SK-N-SH treated with all-trans-retinoic acid at 6 μM for 48 hours (cell line): ENCODE measurements at places on chromosomes 5 and 9.

DNA sequence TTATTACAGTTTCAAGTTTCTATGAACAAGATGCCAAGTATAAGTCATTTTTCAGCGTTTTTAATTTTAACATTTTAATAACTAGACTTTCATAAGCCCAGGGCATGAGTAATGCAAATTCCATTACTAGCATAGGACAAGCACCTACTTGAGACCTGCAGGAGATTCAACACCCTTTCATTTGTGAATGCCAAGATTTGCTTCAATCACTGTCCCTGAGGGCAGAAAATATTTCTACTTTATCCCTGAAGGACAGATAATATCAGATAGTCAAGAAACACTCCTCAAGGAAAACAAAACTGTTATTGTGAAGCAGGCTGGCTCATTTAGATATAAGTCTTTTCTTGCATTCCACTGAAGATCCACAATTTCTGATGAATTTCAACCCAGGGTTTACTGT lies 27.7 kb upstream of the ZNF622 start:
- ATAC-seq = no peak

- no peak for ATAC-seq
Observed at GRCh38 chr9:85630676-85631075, 111.1 kb downstream of the AGTPBP1 start.

- ATAC-seq = peak; percentile 72
Observed at GRCh38 chr5:34627794-34628193, 28.3 kb upstream of the RAI14 start.

DNA sequence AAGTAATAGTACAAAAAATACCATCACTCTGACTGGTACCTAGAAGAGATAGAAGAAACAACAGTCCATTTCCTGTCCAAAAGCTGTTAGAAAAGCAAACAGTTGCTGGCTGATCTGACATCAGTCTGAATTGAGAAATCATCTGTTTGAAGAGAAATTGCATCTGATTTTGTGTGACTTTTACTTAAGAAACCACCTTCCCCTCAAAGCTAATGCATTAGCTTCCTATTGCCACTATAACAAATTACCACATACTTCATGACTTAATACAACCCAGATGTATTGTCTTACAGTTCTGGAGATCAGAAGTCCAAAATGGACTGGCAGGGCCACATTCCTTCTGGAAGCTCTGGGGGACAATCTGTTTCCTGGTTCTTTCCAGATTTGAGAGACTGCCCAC lies 385.9 kb upstream of the TLE4 start:
- no peak for ATAC-seq

DNA sequence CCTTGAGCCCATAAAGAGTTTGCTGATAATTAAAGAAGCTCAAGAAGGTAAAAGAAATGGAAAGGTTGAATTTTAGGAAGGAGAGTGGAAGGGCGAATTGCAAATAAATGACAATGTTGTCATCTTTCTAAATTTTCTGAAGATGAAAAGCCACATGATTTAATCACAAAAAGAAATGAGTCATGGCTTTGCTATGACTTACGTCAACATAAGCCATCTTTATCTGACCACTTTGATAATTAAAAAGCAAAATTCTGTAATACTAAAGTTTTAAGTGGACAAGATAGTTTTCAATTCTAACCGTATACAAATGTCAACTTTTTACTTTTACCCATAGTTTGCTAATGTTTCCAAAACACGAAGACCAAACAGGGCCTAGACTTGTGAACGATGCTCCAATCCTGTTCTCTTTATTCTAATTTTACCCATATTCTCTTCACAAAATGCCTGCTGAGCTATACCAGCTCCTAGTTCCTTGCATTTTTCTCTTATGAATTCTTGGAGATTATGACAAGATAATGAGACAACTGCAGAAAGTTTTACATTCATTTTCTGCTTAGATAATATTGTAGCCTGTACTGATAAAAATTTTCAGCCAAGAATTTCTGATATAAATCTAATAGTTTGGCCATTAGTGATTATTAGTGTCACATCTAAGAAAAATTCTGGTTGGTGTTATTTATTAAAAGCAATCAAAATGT lies 21.8 kb upstream of the PRUNE2 start:
- ATAC-seq = peak; percentile 62

DNA sequence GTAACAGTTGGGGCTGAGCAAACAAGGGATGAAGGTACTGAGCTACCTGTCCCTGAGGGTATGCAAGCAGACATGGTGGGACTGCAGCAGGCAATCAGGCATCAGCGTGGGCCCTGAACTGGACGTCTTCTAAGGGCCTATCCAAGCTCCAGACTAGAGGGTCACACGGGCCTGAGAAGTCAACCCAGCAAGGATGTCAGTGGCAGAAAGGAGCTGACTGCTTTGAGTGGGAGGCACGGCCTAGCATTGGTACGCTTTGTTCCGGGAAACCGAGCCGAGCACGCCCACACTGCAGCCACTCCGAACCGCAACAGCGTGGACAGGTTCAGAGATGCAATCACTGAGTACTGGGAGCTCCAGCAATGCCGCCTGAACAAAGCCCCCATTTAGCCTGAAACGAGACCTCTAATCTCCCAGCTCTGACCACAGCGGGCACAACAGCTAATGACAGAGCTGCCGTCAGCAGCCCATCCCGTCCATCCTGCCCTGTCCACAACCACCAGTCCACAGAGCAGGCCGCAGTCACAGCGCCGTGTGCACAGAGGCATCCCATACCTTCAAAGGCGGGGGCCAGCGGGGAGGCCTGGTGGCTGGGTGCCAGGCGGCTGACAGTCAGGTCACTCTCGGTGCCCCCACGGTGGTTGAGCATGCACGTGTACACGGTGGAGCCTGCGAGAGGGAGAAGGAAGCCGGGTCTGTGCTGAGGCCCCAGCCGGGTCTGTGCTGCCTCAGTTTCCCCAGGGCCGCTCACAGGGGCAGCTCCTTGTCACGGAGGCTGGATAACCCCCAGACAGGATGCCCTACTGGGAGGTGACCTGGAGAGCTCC lies 44.2 kb downstream of the SARDH start:
- ATAC-seq = no peak

DNA sequence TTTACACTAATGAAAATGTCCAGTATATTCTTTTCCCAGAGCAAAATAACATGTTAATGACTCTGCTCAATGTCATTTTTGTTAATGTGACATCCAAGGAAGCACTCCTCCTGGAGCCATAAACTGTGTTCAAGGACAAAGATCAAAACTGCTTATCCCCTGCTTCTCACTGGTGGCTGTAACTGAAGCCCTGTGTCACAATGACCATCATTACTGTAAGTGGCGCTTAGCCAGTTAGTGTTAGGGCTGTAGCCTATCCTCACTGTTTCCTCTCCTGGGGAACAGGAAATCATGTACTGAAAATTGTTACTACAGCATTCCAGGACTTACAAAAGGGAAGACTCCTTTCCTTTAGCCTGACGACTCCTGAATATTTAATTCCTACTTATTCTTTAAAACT lies 71.7 kb upstream of the COX7C start:
- no peak for ATAC-seq

DNA sequence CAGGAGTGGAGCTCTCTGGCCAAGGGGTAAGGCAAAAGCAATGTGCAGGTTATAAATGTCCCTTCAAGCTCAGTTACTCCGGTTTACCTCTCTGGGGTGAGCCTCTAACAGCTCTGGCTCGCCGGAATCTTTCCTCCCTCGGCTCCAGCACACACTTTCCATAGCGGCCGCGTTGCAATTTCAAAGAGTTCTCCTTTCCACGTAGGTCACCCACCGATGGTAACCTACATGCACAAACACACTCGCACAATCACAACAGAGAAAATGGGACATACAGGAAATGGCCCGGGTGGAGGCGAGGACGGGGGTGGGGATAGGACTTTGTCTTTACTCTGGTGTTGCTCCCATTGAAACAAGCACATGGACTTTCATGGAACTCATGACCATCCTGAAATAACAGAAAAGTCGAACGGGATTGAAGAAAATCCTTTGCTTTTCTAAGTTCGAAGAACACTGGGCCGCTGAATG lies 1.2 kb downstream of the LHFPL2 start:
- peak; percentile 30 for ATAC-seq

DNA sequence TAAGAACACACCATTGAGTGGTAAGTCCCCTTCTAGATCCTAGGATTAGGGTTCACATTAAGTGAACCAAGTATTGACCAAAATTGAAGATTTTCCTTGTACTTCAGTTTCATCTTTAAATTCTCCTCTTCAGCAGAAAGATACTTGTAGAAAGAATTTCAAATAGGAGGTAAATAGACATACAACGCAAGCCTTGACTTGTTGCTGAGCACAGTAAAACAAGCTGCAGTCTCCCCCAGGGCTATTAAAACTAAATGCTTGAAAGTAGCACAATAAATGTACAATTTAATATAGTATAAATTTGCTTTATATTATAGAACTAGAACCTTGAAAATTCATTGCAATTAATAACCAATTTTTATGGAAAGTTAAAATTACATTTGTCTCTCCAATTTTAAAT lies 170.1 kb upstream of the TARS1 start:
- ATAC-seq = no peak

GRCh38 chr5:113965225-113965624 lies 396.6 kb upstream of the KCNN2 start:
- no peak for ATAC-seq

GRCh38 chr5:160165137-160166068 lies 46.2 kb upstream of the PWWP2A start:
- peak; percentile 90 for ATAC-seq

- no peak for ATAC-seq
Observed at GRCh38 chr5:32928761-32929160, 217.6 kb downstream of the NPR3 start.

DNA sequence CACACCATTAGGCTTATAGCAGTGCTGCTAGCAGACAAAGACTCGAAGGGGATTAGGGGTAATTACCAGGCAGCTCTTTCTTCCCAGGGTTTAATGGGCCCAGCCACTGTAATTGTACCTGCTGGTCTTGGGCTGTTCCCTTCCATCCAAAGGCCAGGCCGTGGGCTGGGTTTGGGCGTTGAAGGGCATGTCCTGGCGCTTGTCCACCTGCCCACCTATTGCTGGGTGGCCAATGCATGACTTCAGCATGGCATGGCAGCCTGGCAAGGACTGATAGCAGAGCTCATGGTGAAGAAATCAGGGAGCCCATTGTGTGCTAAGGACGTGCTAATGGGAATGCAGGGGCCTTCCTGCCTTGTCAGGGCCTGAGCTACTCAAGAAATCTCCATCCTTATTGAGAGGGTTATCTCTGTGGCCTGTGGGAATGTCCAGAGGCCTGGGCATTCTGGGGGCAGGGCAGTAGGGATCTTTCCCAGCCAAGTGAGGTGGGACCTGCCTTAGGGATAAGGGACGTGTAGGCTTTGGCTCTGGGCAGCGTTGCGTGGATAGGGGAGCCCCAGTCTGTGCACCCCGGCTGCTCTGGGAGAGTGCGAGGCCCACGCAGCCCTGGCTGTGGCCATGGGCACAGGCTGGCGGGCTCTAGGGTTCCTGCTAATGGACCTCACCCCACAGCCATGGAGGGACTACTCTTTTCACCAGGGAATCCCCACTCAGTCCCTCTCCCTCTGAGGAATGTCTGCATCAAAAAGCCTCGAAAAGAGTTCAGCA lies 116.1 kb upstream of the PITX1 start:
- no peak for ATAC-seq

DNA sequence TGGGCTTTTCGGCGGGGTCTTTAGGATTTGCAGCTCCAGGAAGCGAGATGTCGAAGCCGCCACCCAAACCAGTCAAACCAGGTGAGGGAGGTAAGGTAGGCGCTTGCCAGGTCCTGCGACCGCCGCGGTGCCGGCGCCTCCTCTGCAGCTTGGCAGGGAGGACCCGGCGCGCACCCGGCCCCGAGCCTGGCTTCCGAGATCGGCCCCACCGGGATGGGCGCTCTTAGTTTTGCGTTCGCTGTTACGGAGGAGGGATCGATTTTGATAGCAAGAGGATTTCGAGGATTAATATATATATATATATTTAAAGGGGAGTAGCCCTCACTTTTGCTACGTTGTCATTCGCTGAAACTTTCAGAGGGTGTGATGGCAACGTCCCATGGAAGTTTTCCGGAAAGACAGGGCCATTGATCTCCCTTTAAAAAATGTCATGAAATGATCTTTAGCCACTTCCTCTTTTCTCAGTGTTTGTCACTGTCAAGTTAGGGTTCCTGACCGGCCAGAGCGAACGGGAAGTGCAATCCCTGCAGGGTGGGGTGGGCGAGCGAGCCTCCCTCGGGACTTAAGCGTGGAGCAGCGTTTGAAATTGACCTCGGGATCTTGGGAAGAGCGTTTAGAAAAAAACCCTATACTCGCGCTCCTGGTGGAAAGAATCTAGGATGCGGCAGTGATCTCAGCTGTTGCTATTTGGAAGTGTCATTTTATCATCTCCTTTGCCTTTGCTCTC lies 495 bp downstream of the OSTF1 start:
- ATAC-seq = peak; percentile 46

GRCh38 chr5:56148453-56148971 lies 84.6 kb downstream of the ANKRD55 start:
- ATAC-seq = no peak

GRCh38 chr9:133475292-133476012 lies 3.4 kb downstream of the SLC2A6 start:
- ATAC-seq = no peak

DNA sequence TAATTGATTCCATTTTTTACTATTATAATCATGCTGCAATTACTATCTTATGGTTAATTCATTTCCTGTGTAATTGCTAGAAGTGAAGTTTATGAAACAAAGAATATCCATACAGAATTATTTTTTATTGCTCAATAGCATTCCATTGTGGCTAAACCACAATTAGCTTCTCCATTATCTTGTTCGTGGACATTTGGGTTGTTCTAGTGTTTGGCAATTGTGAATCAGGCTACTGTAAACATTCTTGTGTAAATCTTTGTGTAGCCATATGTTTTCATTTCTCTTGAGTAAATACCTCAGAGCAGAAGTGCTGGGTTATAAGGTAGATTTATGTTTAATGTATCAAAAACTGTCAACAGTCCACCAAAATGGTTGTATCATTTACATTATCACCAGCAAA lies 341.1 kb downstream of the MAT2B start:
- ATAC-seq = no peak

GRCh38 chr5:126683912-126684311 lies 83.2 kb downstream of the PHAX start:
- ATAC-seq = no peak

DNA sequence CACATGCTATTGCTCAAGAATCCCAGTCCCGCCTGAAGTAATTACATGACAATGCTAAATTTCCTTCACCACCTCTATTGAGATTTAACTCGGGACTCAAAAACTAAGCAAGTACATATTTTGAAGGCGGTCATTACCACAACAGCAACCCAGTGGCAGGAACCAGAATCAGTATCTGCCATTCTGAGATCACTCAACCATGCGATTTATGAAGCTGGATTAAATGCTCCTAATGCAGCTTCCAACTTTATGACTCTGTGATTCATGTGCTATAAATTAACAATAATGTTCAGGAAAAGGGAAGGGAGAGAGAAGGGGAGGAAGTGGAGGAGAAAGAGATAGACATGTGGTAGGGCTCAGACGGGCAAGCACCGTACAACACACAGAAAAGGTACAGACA lies 194.7 kb downstream of the DNAH5 start:
- no peak for ATAC-seq
